Stimulated activated CD8-positive, alpha-beta memory T cell treated with anti-CD3 and anti-CD28 coated beads, Interleukin-2, amount 100 ng/mL, for 1 hour (primary cell): ENCODE measurements at places on chromosomes 6 and 20.

DNA sequence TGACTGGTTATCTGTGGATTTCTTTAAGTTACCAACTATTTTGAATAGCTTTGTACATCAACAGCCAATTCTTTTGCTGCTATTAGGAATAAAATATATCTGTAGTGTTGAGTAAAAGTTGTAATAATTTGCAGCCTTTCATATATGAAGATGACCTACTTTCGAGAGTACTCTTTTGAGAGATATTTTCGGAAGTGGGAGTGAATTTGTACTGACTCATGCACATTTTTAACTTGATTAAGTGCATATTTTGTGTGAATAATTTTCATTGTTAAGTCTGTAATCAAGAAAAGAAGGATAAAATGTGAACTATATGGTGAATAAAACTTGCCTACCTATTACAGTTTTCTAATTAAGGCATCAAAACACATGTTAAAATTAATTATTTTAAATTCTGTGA is 51.9 kb downstream of the L3MBTL3 start:
- no peak for DNase-seq

DNA sequence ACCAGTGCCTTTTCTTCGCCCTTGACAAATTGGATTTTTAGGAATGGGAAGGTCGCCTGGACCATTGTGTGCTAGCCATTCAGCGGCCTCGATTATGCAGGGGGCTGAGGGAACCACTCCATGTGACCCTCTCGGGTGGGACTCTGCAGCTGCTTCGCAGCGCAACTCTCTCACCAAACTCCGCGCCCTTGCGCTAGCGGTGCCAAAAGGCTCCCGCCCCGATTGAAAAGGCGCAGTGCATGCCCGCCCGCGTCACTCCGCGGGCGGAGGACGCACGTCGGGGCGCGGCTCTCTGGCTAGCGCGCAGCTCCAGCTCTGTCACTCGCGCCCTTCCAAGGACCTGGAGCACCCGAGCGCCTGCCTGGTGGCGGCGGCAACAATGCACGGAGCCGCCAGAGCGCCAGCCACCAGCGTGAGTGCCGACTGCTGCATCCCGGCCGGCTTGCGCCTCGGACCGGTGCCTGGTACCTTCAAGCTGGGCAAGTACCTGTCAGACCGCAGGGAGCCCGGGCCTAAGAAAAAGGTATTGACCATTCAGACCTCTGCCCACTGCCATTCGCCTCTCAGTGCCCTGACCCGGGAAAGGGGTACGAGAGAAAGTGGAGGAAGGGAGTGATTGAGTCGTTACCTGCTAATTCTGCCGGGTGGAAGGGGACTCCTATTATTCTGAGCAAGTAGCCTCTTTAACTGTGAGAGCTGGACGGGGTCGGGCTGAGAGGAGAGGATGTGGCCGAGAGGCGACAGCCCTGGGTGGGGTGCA is at the start of gene PRDM13:
Gene PRDM13, plus strand, starts transcription at position 178 of the 760 bp plus-strand sequence. Its CDS starts 202 bp downstream, at position 380.
- DNase-seq: no peak

DNA sequence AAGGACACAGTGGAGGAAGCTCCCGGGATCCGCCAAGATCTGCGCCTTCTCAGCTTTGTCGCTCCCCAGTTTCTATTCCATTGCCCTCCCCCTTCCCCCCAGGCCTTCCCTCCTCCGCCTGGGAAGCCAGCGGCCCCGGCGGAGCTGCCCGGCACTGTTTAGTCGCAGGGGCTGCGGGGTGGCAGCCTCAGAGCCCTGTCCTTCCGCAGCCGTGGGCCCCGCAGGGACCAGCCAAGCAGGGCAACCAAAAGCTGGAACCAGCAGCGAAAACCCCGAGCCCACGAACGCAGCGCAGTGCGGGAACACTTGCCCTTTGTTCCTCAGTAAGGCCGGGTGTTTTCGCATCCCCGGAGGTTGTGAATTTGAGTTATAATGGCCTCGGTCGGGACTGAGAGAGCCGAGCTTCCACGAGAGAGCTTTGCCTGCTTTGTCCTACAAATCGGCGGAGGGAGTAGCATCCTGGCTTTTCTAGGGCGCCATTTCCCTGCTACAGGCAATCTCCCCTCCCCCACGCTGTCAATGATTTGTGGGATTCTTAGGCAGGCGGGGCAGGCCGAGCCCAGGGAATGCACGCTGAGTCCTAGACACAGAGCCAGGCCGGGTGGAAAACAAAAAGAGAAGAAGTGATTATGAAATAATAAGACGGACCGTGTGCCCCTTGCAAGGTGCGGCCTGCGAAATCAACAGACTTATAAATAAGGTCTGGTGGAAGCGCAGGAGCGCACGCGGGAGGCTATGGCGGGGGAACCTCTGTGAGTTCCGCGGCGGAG is 4.0 kb upstream of the TUBB2B start:
- DNase-seq: no peak

DNA sequence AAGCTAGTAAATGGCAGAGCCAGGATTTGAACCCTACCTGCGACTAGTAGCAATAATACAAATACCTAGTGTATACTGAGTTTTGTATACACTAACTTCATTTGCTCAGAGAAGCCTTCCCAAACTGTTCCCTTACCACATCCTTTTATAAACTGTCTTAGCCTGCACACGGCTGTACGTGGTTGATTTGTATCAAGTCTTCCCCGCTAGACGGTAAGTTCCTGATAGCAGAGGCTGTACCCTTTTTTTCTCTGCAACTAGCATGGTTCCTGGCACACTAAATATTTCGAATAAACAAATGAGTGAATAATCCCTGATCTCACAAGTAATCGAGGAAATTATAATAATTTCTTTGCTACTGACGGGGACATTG is 636 bp downstream of the RTF2 start:
- no peak for DNase-seq

- peak; percentile 41 for DNase-seq
These were observed 38.0 kb downstream of the TNFAIP3 start for GRCh38 chr6:137904822-137905617.

- DNase-seq: no peak
These were observed 274.3 kb upstream of the FERMT1 start for GRCh38 chr20:6397115-6397514.

GRCh38 chr20:55283889-55284288 is 721.4 kb downstream of the CBLN4 start:
- DNase-seq: no peak

DNA sequence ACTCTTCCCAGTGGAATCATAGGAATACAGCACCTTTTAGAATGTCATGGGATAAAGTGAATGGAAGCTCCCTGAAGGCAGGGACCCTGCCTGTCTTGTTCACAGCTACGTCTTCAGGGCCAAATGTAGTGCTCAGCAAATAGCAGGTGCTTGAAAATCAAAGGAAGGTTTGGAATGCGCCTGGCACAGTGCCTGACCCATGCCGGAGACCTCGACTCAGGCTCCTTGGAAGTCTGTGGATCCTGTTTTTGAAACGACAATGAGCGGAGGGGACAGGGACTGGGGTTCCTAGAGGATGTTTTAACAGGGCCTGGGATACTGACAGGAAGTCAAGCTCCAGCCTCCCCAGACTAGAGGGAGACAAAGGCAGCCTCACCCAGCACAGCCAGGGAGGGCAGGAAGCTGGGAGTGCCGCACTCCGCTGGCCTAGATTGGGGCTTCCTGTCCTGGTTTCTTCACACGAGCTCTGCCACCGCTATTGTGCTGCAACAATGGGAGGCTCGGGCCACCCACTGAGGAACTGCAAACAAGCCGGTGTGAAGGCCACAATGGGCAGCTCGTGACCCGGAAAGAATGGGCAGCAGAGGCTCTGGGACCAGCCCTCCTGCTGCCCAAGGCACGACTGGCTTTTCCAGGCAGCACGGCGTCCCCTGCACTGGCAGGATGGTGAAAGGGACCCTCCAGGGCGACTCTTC is 76.7 kb downstream of the PREX1 start:
- no peak for DNase-seq
